ENCODE measurements at places on chromosomes 1 and 21. TPM values are rescaled to one million over a fixed set of nuclear protein-coding genes. Genes with fewer than 3 reads are reported as not detected.

The WNT9A gene
- polyA plus RNA-seq = 0.07 TPM

DNA sequence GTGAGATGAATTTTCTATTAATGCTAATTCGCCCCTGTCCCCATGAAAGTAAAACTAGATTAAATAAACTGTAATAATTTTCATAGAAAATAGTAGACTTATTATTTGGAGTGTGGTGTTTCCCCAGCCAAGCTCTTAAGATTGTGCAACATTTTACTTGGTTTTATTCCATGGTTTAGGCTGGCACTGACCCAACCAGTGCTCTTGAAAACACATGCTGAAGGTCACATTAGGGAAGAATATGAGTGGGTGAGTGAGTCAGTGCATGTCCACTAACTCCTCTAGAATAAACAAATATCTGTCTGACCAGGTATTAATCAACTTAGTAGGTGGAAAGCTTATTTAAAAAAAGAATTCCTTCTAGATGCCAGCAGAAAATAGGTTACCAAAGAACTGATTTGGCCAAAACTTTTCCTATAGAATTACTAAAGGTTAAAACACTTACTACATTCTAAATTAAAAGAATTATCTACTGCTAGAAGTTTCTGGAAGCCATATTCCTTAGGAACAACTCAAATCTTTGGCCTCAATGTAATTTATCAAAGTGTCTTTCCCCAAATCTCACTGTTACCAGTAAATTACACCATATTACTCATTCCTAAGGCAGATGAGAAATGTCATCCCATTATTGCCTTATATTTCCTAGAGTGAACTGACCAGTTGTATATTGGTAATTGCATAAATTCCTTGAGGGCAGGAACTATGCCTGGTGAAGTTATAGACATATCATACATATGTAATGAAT lies 89.7 kb upstream of the RGS1 start:
- DNase-seq = no peak

DNA sequence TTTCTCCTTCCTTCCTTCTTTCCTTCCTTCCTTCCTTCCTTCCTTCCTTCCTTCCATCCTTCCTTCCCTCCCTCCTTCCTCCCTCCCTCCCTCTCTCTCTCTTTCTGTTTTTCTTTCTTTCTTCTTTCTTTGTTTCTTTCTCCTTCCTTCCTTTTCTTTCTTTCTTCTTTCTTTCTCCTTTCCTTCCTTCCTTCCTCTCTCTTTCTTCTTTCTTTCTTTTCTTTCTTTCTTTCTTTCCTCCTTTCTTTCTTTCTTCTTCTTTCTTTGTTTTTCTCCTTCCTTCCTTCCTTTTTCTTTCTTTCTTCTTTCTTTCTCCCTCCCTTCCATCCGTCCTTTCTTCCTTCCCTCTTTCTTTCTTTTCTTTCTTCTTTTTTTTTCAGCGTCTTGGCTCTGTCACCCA lies 18.1 kb upstream of the IL19 start:
- no peak for DNase-seq

The PGD gene
- 257 TPM for polyA plus RNA-seq

GRCh38 chr1:201329286-201329685 lies 46.0 kb downstream of the PKP1 start:
- no peak for DNase-seq

The SLC45A1 gene
- not detected for polyA plus RNA-seq

DNA sequence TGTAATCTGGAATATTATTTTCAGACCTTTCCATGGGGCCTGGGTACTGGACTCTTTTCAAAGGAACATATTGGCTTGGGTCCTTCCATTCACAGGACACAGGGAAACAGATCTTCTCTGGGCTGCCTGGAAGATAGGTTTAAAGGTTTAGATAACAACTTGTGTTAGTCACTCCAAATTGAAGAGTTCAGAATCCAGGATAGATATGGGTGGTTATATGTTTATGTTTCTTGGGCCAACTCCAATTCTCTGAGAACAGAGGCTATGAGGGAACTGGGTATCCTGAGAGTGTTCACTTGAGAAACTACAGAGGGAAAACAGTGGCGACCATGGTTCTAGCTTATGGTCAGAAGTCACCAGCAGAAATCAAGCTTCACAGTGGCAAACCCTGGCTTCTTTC lies 8.7 kb upstream of the PIGM start:
- DNase-seq = no peak

- peak; percentile 27 for DNase-seq
These were observed 5.6 kb downstream of the BTBD8 start for GRCh38 chr1:92085727-92086126.

The RHCE gene
- polyA plus RNA-seq = 8.3 TPM

The SEMA4A gene
- polyA plus RNA-seq = 1.0 TPM

The PRRX1 gene
- not detected for polyA plus RNA-seq

DNA sequence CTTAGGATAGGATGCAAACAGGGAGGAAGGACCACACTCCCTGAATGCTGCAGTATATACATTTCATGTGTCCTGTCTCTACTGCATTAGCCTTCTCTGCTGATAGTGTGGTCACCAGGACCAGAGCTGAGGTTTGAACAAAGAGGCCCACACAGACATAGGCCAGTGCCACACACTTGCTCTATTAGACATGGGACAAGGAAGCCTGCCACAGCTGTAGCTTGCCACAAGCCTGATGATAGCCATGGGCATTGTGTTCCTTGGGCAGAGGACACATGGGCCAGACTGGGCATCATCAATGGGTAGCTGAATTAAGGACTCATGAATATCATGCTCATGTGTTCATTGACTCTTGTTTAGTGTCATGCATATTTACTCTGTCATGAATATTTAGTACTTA lies 10.4 kb downstream of the CAMSAP2 start:
- DNase-seq = no peak

The DCST1 gene
- polyA plus RNA-seq = not detected

The CRP gene
- not detected for polyA plus RNA-seq

DNA sequence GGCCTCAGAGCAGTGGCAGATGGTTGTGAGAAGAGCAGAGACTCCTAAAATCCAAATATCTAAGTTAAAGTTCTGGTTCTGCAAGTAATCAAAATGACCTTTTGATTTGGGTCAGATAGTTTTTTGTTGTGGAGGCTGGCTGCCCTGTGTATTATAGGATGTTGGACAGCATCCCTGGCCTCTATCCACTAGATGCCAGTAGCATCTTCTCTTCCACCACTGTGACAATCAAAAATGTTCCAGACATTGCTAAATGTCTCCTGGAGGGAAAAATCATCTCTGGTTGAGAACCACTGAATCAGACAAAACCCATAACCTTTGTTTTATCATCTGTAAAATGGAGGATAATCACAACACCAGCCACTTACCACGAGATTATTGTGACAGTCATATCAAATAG lies 5.9 kb upstream of the DPT start:
- no peak for DNase-seq

The FOXJ3 gene
- 19.0 TPM for polyA plus RNA-seq

GRCh38 chr1:229249854-229250644 lies 20.9 kb upstream of the RAB4A start:
- no peak for DNase-seq

DNA sequence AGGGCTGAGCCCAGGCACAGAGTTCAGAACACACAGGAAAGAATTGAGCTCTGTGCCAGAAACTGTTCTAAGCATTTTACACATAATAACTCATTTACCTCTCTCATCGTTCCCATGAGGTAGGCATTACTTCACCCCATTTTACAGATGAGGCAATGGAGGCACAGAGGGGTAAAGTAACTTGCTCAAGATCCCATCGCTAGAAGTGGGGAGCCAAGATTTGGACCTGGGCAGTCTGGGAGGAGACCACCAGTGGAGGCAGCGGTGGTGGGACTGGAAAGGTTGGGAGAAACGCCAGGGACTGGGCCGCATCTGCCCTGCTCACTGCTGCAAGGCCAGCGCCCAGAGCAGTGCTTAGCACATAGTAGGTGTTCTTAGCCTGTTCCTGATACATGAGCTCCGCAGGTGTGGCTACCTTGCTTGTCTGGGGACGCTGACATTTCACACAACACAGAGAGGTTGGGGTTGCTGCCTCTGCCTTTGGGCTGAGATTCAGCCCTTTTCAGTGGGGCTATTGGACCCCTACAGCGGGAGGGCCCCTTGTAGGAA lies 27.8 kb upstream of the EPS8L3 start:
- no peak for DNase-seq

DNA sequence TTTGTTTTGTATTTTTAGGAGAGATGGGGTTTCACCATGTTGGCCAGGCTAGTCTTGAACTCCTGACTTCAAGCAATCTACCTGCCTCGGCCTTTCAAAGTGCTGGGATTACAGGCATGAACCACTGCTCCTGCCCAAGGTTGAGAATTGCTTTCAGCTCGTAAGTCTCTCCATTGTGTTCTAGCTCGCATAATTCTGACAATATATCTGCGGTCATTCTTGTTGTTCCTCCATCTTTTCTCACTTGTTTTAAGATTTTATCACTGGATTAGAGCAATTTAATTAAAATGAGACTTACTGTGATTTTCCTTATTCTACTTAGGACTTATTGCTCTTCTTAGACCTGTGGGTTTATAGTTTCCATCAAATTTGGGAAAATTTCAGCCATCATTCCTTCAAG lies 102.9 kb downstream of the AHCTF1 start:
- DNase-seq = no peak

GRCh38 chr1:192707978-192708547 lies 72.1 kb downstream of the RGS13 start:
- DNase-seq = no peak

DNA sequence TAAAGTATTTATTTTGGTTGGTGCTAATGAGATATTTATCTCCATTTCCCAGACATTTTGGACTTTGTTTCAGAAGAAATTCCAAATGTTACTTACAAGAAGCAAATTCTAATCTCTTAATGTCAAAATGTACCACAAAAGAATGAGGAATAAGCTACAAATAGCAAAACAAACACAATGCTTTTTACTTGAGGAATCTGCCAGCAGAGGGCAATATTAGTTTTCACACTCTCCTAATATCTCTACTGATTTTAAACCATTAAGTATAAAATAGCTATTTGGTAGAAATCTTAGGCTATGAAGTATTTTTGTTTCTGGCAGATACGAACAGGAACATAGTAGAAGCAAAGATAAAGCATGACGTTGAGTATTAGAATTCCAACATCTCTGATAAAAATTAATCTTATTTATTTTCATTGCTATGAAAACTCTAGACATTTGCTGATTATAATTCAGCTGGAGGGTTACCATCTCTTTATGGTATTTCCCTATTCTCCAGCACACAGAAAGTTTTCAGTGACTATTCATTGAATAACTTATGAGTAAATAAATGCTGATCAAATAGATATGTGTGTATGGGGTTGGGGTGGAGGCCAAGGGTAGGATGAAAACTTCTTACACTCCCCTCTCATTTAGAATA lies 13.4 kb upstream of the HMCN1 start:
- no peak for DNase-seq

The HES5 gene
- not detected for polyA plus RNA-seq

- no peak for DNase-seq
These were observed 21.4 kb upstream of the LBR start for GRCh38 chr1:225449261-225449660.

GRCh38 chr1:179888071-179888470 lies 6.0 kb downstream of the TOR1AIP1 start:
- no peak for DNase-seq

The EDN2 gene
- not detected for polyA plus RNA-seq

The FMOD gene
- polyA plus RNA-seq = not detected

DNA sequence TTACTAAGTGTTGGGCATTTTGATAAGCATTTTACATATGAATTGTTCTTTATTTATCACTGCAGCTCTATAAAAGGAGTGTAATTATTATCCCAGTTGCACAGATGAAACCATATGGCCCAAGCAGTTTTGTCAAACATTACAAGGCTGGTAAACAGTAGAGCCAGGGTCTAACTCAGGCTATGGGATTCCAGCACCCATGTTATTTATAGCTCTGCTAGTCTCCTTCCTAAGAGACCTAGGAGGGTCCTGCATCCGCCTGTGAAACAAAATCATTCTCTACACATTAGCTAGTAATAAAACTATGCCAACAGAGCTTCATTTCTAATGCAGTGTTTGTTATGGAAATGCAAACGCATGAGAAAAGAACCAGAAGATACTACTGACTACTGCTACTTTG lies 58.6 kb downstream of the IL23R start:
- no peak for DNase-seq

DNA sequence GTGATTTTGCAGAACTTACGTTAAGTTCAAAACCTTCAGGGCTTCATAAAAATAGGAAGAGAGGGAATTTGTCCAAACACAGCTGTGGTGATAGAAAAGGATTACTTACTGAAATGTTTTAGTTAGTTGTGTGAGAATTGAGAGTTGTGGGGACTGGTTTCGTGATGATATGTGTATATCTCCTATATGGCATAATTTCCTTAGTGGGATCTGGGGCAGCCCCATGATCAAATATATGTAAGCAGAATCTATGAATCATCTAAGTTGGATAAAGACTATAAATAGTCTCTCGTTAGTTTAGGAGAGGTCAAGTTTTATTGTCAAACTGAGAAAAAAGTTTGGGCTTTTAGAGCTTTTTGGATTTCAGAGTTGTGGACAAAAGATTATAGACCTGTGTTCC lies 14.9 kb downstream of the MTR start:
- no peak for DNase-seq

GRCh38 chr1:175287377-175287776 lies 94.8 kb upstream of the KIAA0040 start:
- peak; percentile 14 for DNase-seq

DNA sequence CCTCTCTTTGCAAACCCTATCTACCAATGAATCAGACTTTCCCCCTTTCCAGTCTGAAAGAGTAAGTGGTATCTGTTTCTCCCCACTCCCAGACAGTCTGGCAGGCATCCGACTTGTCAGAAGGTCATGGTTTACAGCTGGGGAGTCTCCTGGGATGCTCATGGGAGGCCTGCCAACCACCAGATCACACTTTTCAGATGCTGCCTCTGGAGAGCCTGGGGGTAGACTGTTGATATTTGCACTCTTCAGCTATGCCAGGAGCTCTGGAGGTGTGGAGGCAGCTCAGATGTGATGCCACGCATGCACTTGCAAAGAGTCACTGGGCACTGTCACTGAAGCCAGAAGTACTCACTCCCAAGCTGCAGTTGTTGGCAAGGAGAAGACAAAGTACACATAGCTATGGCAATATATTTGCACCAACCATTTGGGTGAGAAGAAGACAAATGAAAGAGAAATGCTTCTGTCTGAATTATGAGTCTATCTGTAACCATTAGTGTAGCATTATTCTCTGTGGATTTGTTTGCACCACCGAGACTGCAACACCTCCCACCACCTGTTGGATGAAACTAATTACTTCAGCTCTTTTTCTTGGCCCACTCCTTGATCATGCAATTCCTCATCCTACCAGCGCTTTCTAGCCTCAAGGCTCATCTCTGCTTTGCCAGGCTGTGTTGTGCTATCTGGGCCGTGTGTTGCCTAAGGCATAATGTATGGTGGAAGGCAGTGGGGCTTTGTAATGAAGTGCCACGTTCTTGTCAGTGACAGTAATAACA lies 133.0 kb upstream of the SPAG17 start:
- no peak for DNase-seq

All from K562 (cell line).